Psoas muscle (tissue), 8 donors: ENCODE measurements at places on chromosomes 7 and 10. TPM values are rescaled to one million over a fixed set of nuclear protein-coding genes. Genes with fewer than 3 reads are reported as not detected.

LEP gene
- 0.69 TPM for total RNA-seq

FBXL15 gene
- total RNA-seq: 7.9 TPM

FAM237B gene
- not detected for total RNA-seq

MYOF gene
- total RNA-seq: 7.0 TPM

SKIDA1 gene
- total RNA-seq: 0.36 TPM

GPR26 gene
- not detected for total RNA-seq

CUZD1 gene
- total RNA-seq: 0.19 TPM

CDC14C gene
- not detected for total RNA-seq

- H3K4me3 ChIP-seq: no peak overlapping the region
- no peaks in the 10 kb centered on the region for H3K36me3 ChIP-seq
- H3K27ac ChIP-seq: no peak overlapping the region
- no peaks in the 10 kb centered on the region for H3K27me3 ChIP-seq
- DNase-seq: no peak
Measured at GRCh38 chr10:61359452-61359851, 93.7 kb downstream of the TMEM26 start.

DNA sequence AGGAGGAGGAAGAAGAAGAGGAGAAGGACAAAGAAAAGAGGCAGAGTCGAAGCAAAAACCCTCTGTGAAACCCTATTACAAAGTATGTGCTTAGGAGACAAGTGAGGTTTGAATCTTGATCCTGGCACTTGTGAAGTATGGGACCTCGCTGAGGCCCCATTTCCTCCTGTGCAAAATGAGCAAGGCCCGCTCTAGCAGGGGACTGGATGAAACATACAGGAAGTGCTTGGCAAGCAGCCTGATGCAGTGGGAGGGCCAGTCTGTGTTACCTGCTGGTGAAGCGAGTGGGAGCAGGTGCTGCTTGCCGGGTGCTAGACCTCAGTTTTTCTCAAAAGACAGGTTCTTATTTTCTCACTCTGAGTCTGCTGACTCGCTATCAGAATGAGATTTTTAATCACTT, 150.4 kb downstream of the JCAD start:
- no peak for DNase-seq
- no peaks in the 10 kb centered on the region for H3K36me3 ChIP-seq

DNA sequence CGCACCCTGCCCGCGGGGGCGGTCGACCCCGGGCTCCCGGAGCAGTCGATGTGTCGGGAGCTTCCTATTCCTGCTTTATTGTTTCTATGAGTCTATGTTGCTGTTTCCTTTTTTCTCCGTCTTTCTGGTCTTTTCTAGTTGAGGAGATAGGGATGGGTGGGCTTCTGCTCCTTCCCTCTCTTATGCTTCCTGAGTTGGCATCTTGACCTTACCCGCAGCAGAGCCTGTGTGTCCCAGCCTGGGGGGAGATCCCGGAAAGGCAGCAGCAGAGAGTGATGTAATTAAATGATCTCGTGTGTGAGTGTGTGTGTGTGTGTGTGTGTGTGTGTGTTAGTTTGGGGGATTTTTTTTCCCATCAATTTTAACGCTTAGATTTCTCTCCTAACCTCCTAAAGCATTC, 486 bp upstream of the SORCS1 start:
- no peak overlapping the region for H3K4me3 ChIP-seq
- no peaks in the 10 kb centered on the region for H3K4me1 ChIP-seq
- H3K27ac ChIP-seq: no peak overlapping the region
- peaks cover 7% of the 10 kb centered on the region for H3K27me3 ChIP-seq
- DNase-seq: no peak
- H3K36me3 ChIP-seq: no peaks in the 10 kb centered on the region

GRCh38 chr10:1187151-1187854, 131.1 kb downstream of the WDR37 start:
- no peak overlapping the region for H3K4me3 ChIP-seq
- H3K27ac ChIP-seq: no peak overlapping the region
- no peaks in the 10 kb centered on the region for H3K36me3 ChIP-seq
- no peak for DNase-seq

DNA sequence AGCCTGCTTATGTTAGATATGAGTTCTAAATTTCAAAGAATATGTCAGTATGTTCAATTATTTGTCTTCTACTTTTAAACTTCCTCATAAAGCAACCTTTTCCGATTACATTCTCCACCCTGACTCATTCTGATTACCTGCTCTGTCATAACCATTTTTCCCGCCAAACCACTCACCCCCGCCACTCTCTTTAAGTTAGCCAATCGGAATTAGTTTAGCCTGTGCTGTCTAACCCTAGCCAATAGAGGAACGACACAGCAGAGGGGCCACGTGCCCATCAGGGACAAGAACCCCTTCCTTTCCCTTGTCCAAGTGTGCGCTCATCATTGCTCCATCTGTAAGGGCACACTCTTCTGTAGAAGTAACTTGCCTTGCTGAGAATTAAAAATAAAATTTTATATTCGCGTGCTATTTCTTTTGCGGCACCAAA, 91.4 kb downstream of the CCDC71L start:
- no peaks in the 10 kb centered on the region for H3K27me3 ChIP-seq
- no peak for DNase-seq
- H3K4me1 ChIP-seq: peaks cover 13% of the 10 kb centered on the region
- H3K36me3 ChIP-seq: no peaks in the 10 kb centered on the region

DNA sequence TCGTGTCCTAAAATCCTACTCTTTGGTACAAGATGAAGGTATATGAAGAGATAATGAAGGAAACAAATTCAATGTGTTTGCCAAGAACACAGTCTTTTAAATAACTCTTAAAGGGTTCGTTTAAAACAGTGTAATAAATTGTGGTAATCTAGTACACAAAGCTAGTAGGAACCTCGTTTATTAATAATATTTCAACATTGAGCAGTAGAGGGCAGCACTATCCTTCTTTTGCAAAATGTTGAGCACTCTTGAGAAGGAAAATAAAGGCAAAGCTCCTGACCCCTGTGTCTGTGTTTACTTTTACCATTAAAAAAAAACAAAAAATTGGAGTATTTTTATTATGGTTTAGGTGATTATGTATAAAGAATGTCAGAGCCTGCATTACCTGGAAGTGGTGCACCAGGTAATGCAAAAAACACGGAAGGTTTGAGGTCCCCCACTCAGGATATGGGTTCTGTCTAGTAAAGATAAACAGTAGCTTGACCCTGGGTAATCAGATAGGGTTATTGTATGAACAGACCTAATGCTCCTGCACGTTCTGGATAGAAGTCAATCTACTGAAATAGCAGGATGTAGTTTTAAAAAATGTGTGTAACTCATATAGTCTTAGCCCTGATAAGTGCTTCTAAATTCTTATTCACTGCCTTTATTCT, 5.7 kb upstream of the GOT1 start:
- peaks cover 52% of the 10 kb centered on the region for H3K4me1 ChIP-seq
- DNase-seq: no peak
- H3K27ac ChIP-seq: peak overlapping the region; percentile 27
- H3K36me3 ChIP-seq: peaks cover 19% of the 10 kb centered on the region

DNA sequence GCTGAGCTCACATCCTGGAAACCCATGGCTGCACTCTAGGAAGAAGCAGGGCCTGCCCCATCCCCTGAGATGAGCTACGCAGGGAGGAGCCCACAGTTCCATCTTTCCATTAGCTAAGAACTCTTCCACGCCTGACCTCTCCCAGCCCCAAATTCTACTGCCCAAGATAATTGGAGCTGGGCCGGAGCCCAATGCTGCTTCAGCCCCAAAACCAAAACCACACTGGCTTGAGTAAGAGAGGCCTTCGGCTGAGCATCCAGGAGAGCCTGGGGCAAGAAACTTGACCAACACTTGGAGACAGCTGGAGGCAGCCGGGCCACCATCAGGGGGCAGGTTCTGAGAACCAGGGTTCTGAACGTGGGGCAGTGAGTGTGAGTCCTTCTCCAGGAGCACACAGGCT, 116.1 kb upstream of the ZMIZ1 start:
- H3K27me3 ChIP-seq: no peaks in the 10 kb centered on the region
- no peaks in the 10 kb centered on the region for H3K4me1 ChIP-seq
- DNase-seq: peak; percentile 75
- H3K27ac ChIP-seq: no peak overlapping the region
- no peaks in the 10 kb centered on the region for H3K36me3 ChIP-seq

DNA sequence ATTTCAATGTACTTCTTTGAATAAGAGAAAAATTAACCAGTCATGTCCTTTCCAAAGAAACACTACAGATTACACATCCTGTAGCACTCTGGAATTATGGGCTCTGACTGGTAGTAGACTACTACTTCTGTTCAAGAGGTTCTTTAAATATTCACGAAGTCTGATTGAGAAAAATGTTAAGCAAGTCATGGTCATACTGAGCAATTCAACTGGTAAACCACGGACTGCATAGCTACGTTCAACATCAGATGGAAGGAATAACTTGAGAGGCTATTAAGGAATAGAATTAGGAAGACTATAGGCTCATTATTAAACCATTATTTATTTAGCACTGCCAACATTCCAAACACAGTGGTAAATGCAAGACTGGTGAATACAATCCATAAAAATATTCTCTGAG, 160.8 kb downstream of the IMMP2L start:
- H3K4me1 ChIP-seq: no peaks in the 10 kb centered on the region
- H3K27me3 ChIP-seq: no peaks in the 10 kb centered on the region
- H3K27ac ChIP-seq: no peak overlapping the region
- no peaks in the 10 kb centered on the region for H3K36me3 ChIP-seq
- DNase-seq: no peak
- no peak overlapping the region for H3K4me3 ChIP-seq

DNA sequence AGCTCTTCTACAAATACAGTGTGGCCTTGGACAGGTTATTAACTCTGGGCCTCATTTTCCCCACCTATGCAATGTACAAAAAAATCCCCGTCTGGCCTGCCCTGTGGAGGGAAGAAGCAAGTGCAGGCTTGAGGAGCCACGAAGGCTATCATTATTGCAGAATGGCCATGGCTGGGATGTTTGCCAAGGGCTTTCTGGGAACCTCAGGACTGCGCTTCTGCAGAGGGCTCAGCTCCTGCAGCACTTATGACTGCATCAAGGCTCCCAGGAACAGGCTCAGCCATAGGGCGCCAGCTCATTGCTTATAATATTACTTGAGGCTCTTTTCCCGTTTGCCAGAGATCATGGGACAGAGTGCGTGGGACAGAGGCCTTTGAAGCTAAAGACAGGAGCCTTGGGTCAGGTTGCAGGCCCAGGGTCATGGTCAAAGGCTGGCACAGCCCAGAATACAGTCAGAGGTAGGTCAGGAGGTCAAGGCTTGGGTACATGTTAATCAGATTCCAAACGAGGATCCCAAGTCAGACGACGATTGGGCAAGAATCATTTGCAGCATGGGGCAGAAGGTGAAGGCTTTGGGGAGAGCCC, 20.6 kb upstream of the C10orf105 start:
- DNase-seq: no peak
- H3K27ac ChIP-seq: no peak overlapping the region
- H3K27me3 ChIP-seq: no peaks in the 10 kb centered on the region
- no peak overlapping the region for H3K4me3 ChIP-seq
- H3K36me3 ChIP-seq: no peaks in the 10 kb centered on the region
- H3K4me1 ChIP-seq: peaks cover 17% of the 10 kb centered on the region

DNA sequence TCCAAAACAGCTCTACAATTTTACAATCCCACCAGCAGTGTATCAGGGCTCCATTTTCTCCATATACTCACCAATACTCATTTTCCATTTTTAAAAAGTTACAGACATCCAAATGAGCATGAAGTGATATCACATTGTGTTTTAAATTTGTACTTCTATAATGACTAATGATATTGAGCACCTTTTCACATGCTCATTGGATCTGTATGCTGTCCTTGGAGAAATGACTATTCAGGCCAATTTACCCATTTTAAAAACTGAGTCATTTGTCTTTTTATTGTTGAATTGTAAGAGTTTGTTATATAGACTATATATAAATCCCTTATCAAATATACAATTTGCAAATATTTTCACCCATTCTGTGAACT, 162.0 kb downstream of the MAGI2 start:
- no peak overlapping the region for H3K4me3 ChIP-seq
- peaks cover 4% of the 10 kb centered on the region for H3K27me3 ChIP-seq
- DNase-seq: no peak
- no peaks in the 10 kb centered on the region for H3K36me3 ChIP-seq

GRCh38 chr10:62618576-62619412, 185.7 kb upstream of the ADO start:
- no peaks in the 10 kb centered on the region for H3K36me3 ChIP-seq
- no peaks in the 10 kb centered on the region for H3K4me1 ChIP-seq
- H3K27ac ChIP-seq: no peak overlapping the region
- DNase-seq: no peak
- no peak overlapping the region for H3K4me3 ChIP-seq

- H3K4me1 ChIP-seq: no peaks in the 10 kb centered on the region
- no peak overlapping the region for H3K4me3 ChIP-seq
- no peaks in the 10 kb centered on the region for H3K36me3 ChIP-seq
- no peak overlapping the region for H3K27ac ChIP-seq
Measured at GRCh38 chr7:84712374-84713121, 474.3 kb downstream of the SEMA3D start.

DNA sequence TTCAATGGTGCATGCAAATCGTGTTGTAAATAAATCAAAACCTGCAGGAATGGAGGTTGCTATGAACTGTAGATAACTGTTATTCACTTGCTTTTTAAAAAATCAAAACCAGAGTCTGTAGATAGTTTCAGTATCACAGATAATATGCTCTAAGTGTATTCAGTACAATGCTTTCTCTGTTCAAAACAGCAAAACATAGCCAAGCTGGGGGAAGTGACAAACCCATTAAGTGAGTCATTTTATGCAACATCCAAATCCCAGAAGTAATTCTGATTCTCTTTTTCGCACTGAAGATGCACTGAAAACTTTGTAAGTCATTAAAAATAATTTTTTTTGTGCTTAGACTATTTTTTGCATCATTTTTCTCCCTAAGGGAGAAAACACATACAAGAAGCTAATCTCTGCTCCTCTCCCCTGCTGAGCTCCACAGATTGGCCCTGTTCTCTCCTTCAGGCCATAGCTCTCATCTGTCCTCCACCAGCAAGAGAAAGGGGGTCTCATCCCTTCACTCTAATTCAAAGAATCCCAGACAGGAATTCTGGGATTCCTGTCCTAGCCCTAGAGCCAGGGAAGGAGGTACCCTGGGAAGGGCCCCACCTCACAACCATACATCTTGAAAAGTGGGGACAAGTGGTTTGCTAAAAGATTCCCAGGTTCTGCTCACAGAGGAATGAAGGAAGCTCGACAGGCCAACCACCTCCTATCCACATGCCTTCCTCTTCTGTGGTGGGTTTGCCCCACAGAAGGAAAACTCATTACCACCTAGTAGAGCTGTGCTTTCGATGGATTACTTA, 4.9 kb downstream of the PRTFDC1 start:
- H3K4me3 ChIP-seq: no peak overlapping the region
- no peaks in the 10 kb centered on the region for H3K27me3 ChIP-seq
- H3K4me1 ChIP-seq: no peaks in the 10 kb centered on the region
- DNase-seq: no peak

GRCh38 chr7:156218544-156219306, 406.5 kb upstream of the SHH start:
- H3K27me3 ChIP-seq: peaks cover 2% of the 10 kb centered on the region
- H3K27ac ChIP-seq: no peak overlapping the region
- H3K4me1 ChIP-seq: no peaks in the 10 kb centered on the region

DNA sequence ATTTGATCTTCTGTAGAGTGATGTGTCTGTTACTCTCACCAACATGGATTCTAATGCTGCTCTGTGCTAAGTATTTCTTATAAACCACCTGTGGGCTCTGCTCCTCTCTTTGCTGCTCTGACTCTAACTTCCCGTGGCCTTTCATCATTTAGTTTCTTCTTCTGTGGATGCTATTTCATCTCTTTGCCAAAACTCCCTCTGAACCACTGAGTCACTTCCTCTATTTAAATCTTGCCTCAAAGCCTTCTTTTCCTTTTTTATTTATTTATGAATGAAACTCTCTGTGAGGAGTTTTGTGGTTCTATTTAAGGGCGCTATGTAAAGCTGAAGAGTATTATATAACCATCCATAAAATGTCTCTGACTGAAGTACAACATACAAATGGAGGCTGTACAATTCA, 538.5 kb downstream of the SUGCT start:
- no peaks in the 10 kb centered on the region for H3K27me3 ChIP-seq
- H3K36me3 ChIP-seq: no peaks in the 10 kb centered on the region
- DNase-seq: no peak
- no peak overlapping the region for H3K4me3 ChIP-seq
- no peaks in the 10 kb centered on the region for H3K4me1 ChIP-seq
- no peak overlapping the region for H3K27ac ChIP-seq
